NCI-H526 treated with DMSO at 0.1 percent for 48 hours (cell line): ENCODE measurements at places on chromosomes 1 and 21.
A peak's percentile ranks its signal among the peaks of the same experiment; 100 is the strongest.

DNA sequence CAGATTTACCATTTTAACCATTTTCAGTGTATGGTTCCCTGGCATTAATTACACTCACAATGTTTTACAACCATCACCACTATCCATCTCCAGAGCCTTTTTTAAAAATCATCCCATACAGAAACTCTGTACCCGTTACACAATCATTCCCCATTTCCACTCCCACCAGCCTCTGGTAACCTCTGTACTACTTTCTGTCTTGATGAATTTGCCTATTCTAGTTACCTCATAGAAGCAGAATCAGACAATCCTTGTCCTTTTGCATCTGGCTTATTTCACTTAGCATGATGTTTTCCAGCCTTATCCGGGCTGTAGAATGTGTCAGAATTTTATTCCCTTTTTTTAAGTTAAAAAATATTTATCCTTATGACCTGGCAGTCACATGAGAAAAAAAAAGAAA, 33.0 kb downstream of the PGM1 start:
- no peak for DNase-seq

GRCh38 chr21:29777160-29777559, 162.6 kb downstream of the GRIK1 start:
- DNase-seq: no peak

DNA sequence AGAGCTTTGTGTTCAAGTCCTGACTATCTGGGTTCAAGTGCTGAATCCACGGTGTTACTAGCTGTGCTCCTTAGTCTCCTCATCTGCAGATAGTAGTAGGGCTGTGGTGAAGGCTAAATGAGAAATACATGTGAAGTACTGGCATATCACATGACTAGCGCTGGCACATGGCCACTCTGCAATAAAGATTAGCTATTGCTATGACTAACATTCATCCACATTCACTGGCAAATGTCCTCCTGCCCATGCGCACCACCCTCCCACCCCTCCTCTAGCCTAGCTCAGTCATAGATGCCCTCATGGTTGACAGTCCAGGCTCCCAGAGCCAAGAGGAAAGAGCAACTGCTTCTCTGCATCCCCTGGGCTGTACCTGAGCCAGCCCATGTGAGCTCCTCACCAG, 8.5 kb upstream of the COL8A2 start:
- no peak for DNase-seq

DNA sequence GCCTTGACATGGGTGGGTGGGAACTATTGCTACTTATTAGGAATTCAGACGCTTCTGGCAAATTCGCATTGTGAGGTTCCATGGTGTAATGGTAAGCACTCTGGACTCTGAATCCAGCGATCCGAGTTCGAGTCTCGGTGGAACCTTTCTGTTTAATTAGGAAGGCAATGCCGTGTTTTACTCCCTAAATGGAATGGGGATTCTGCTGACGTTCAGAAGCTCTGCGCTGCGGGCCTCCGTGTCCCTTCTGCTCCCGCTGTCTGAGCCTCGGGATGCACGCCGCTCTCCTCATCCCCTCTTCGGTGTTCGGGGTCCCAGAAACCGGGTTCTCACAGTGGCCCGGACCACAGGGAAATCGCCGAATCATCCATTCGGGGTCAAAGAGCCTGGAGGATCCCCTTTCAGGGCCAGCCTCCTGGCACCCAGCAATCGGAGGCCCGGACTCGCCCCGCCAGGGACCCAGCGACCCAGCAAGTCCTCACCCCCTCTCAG, 280.3 kb downstream of the FAM72C start:
- no peak for DNase-seq

DNA sequence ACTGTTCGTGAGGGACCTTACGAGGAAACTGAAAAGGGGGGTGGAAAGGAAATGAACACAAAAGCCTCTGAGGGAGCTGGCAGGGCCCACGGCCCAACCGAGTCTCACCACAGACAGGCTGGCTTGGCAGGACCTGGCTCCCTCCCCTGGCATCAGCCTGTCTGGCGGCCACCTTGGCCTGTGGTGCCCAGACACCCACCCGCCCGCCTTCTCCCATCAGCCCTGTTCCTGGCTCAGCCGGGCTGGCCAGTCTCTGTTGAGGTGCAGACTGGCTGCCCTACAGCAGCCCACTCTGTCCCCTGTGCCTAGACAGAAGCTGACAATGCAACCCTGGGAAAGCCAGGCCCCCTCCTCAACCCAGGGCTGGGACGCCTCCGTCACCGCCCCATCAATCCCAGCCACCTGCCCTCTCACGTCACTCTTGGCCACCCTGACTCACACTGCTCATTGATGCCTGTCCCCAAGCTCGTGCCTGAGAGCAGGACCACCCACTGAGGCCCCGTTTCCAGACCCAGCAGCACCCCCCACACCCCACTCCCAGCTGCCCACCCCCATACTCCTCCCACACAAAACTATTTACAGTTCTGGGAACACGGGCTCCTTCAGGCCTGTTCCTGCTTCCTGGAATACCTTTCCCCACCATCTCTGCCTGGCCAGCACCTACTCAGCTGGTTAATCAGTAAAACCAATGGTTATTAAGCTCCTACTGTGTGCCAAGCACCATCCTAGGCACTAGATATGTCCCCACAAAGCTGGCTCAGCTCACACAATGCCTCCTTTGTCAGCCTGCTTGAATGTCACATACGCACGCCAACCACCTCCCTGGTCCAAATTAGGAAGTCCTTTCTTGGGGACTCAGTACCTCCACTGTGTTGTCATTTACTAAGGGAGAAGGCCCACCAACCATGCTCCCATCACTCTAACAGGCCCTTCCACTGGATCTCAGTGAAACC, 22.7 kb downstream of the SDC3 start:
- DNase-seq: no peak

DNA sequence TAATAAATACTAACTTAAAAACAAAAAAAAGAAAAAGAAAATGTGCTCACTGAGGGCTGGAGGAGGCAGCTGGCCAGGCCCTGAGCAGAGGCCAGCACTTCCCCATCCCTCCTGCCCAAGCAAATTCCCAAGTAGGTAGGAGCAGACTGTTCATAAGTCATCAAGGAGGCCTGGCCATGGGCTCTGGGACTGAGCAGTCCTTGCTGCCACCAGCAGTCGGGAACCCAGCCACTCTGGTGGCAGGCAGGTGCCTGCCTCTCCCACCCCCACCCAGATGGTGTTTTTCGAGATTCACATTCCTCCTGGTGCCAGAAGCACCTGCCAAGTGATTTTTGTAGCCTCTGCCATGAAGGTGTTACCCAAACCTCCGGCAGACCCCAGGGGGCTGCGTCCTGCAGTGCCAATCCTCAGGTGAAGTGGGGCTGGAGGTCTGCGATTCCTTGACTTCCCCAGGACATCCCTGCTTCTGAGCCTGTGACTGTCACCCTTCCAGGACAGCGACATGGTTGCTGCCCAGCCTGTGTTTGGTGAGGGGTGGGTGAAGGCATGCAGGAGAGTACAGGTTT, 204.2 kb upstream of the TMEM51 start:
- DNase-seq: no peak

- DNase-seq: no peak
Measured at GRCh38 chr21:46598581-46599572, 6.0 kb downstream of the S100B start.

- peak; percentile 64 for DNase-seq
Measured at GRCh38 chr1:24830680-24831272, 85.5 kb downstream of the CLIC4 start.

DNA sequence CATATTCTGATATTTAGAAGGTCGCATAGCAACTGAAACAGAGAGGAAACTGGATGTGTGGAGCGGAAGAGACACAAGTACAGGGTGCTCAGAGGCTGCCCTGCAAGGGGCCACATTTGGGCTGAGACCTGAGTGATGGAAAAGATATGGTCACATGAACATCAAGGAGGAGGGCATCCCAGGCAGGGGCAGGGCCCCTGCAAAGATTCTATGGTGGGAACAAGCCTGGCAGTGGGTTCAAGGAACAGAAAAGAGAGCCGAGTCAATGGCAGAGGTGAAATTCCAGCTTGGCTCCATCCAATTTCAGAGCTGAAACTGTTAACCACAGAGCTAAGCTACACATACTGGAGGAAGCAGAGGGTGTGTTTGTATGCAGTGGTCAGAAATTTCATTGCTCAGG, 227.7 kb downstream of the PRDM2 start:
- no peak for DNase-seq

- DNase-seq: no peak
Measured at GRCh38 chr1:153745417-153745816, 17.6 kb downstream of the INTS3 start.

- no peak for DNase-seq
Measured at GRCh38 chr1:11388617-11389016, 90.3 kb upstream of the DISP3 start.

DNA sequence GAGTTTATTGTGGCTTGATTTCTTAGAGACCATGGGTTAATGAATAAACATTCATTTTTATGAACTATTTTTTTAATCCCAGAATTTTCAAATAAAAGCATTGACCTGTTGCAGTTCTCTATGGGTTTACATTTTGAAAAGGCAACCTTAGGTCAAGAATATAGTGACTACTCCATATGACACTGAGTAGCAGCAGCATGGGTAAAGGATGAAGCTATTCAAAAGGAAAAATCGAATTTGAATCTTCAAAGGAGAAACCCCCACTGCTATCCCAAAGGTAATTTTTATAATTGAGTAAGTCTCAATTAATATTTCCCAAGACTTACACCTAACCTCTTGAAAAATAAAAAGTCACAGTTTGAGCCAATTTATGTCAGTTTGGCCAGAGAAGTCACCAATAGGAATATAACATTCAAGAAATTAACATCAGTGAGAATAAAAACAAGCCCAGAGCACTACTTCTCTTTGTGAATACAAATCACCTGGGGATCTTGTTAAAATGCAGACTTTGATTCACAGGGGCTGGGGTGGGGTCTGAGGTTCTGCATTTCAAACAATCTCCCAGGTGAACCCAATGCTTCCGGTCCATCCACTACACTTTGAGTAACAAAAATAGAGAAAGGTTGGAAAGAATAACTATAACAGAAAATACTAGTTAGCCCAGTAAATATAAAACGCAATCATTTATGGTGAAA, 39.8 kb downstream of the USP1 start:
- DNase-seq: no peak

DNA sequence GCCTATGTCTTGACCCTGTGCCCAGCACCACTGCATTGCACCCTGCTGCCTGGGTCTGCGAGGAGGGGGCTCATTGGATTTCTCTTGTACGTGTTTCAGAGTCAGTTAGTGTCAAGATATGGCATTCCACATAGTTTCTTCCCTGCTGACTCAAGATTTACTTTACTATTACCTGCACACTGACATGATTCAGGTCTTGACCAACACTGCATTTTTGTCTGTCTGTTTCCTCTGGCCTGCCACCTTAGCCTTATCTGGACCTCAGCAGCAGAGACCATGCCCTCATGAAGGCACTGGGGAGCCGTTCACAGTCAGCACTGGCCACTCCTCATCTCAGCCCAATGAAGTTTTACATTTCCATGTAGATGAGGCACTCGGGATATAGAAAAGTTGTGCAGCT, 155.4 kb downstream of the DHRS3 start:
- no peak for DNase-seq

DNA sequence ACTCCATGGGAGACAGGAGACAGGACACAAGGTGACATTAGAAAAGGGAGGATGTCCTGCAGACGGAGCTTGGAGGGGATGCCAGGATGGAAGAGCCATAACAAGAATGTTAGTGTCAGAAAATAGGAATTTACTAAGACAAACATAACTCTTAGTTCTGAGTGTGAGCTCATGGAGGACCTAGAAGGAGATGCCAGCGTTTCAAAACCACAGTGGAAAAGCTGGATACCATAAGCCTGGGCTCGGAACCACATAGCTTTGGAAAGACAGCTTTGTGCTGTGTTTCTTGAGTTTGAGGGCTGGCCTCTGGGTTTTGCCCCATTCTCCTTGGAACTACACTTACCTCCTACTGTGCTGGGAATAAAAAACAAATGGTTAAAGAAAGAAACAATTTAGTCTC, 128.4 kb downstream of the S1PR1 start:
- DNase-seq: no peak

DNA sequence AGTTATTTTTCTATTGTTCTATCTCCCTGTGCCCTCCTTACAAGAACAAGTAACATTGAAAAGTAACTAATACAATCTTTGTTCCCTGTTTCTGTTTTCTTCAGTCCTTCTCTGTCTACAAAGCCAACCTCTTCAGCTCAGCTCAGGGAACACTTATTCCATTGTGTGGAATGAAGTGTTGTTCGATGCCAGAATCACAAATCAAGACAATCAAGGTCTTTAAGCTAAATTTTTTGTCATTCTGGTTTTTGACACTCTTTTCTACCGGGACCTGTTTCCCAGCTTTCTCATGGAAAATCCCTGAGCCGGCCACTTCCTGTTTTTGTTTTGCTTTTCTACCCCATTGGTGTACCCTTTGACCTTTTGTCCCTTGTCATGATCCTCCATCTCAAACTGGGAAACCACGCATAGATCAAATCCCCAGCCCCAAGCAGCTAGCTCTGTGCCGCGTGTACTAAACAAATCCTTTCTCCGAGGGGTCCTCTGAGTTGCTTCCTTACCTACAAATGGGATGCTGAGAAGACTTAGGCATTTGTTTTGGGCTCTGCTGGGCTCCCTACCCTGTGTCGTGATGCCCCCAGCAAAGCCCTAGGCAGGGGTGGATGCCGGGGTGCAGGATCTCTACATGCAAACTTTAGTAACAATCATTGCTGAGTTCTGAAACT, 141.8 kb downstream of the TOMM20 start:
- no peak for DNase-seq

- no peak for DNase-seq
Measured at GRCh38 chr1:151817353-151817730, 12.1 kb upstream of the LINGO4 start.

- no peak for DNase-seq
Measured at GRCh38 chr1:53740621-53741105, 1.7 kb upstream of the GLIS1 start.

- peak; percentile 87 for DNase-seq
Measured at GRCh38 chr1:246214708-246215509, 292.2 kb downstream of the SMYD3 start.

DNA sequence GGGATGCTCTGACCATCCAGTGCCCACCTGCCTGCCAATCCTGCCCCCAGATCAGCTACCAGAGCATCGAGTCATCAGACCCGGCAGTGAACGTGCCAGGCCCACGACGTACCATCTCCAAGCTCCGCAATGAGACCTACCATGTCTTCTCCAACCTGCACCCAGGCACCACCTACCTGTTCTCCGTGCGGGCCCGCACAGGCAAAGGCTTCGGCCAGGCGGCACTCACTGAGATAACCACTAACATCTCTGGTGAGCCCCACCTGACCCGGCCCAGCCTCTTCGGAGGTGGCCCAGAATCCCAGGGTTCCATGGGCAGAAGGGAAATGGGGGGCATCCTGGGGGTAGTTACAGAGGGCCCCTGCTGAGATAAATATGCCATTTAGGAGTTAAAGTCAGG, 43.1 kb downstream of the PTPRU start:
- DNase-seq: no peak

GRCh38 chr1:42961312-42962091, 2.8 kb upstream of the SLC2A1 start:
- DNase-seq: no peak

GRCh38 chr1:172745014-172745413, 86.1 kb downstream of the FASLG start:
- peak; percentile 89 for DNase-seq

DNA sequence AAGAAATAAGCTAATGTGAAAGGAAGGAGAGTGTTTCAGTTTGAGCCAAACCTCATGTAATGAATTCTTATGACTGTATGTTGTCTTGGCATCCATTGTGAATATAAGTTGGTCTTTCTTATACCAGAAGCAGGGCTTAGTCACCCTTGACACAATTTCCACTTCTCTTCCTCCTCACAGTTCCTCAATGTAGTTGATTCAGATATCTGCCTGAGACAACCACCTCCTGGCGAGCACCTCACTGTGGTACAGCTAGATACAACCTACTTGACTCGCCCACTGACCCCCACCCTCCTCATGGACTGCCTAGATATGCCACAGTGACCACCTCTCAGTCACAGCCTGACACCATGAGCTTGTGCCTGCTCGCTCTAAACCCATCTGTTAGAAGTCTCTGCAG, 45.6 kb downstream of the KYAT3 start:
- no peak for DNase-seq
